ENCODE measurements at places on chromosomes 5 and 9.

GRCh38 chr5:37714756-37715155 is 125.1 kb downstream of the GDNF start:
- no peak for DNase-seq

GRCh38 chr9:125700791-125701190 is 6.2 kb downstream of the MAPKAP1 start:
- DNase-seq = no peak

- no peak for DNase-seq
Measured at GRCh38 chr5:180115326-180116076, 43.9 kb upstream of the RNF130 start.

- no peak for DNase-seq
Measured at GRCh38 chr9:15849871-15850270, 297.0 kb downstream of the CCDC171 start.

DNA sequence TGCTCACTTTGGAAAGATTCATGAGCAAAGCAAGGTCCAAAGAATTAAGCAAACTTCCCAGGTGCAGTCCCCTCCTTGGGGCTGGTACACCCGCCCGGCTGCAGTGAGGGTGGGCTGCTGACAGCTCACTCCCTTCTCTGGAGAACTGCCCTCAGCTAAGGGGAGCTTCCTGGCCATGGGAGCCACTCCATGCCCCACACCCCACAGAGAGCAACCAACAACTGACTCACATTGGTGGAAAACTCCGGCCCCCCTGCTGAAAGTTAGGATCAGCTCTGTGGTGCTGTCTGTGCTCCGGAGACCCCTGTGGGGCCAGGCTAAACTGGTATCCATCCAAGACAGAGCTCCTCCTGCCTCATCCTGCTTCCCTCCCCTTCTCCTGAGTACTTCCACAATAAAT is 223.0 kb downstream of the GABBR2 start:
- DNase-seq = no peak

DNA sequence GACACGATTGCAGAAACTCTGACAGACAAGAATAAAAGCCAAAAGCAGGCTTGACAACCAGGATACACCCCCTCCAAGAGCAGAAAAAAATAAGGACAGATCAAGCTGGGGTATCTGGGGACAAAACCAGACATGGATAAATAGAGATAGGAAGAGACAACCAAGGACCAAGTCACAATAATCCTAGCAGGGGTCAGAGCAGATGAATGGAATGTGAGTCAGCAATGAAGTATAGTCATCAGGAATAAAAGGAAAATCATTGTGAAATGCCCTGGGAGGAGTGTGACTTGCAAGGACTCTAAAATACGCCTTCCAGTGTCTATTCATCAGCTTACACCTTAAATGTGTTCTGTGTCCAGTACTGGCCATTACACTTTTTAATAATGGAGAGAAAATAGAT is 206.8 kb downstream of the CAAP1 start:
- DNase-seq = no peak

GRCh38 chr9:13787234-13787833 is 507.8 kb upstream of the MPDZ start:
- no peak for DNase-seq

Measured in CD4-positive, alpha-beta T cell treated with Interleukin-4 for 4 hours (primary cell).